ENCODE measurements at places on chromosomes 6 and 20.

GRCh38 chr6:163533443-163533842 lies 118.9 kb downstream of the QKI start:
- peaks cover 19% of the 10 kb centered on the region for H3K36me3 ChIP-seq
- H3K27ac ChIP-seq: peak overlapping the region; percentile 15
- H3K4me3 ChIP-seq: no peak overlapping the region
- H3K27me3 ChIP-seq: no peaks in the 10 kb centered on the region

GRCh38 chr6:147122823-147123222 lies 81.4 kb upstream of the STXBP5 start:
- H3K27me3 ChIP-seq: no peaks in the 10 kb centered on the region
- DNase-seq: no peak

GRCh38 chr6:28349892-28350737 lies at the start of gene ZKSCAN3:
Gene ZKSCAN3, plus strand, starts transcription at chr6:28349947. Its CDS starts 9,640 bp downstream, at chr6:28359587.
- H3K4me3 ChIP-seq: peak within 1 kb of the TSS; percentile 98
- peaks cover 32% of the 10 kb centered on the region for H3K27me3 ChIP-seq
- H3K36me3 ChIP-seq: peaks cover 8% of the 10 kb centered on the region
- DNase-seq: peak; percentile 81

GRCh38 chr20:56989516-56989915 lies 276.9 kb downstream of the BMP7 start:
- no peak overlapping the region for H3K4me3 ChIP-seq
- no peak for DNase-seq
- no peak overlapping the region for H3K27ac ChIP-seq
- no peaks in the 10 kb centered on the region for H3K4me1 ChIP-seq

- H3K4me1 ChIP-seq: no peaks in the 10 kb centered on the region
- no peaks in the 10 kb centered on the region for H3K27me3 ChIP-seq
- H3K27ac ChIP-seq: no peak overlapping the region
- DNase-seq: no peak
- no peaks in the 10 kb centered on the region for H3K36me3 ChIP-seq
Observed at GRCh38 chr6:78693835-78694234, 173.5 kb upstream of the IRAK1BP1 start.

DNA sequence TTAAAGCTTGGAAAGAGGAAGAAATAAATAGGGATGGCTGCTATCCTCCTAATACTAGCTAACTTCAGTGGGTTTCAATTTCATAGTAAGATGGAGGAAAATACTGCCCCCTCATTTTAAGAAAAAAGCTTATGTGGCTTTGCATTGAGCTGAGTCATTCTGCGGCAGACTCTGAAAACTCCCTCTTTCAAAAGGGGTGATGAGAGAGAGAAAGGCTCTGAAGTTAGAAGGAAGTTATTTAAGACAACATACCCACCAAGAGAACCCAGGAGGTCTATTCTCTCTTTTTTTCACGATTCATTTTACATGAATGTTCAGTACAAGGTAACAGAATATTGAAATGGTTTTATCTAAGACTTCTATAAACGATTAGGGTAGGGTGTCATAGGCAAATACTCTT lies 4.5 kb downstream of the PRDM13 start:
- H3K36me3 ChIP-seq: no peaks in the 10 kb centered on the region
- H3K27me3 ChIP-seq: peaks cover 92% of the 10 kb centered on the region
- DNase-seq: no peak

- H3K27me3 ChIP-seq: peaks cover 13% of the 10 kb centered on the region
- H3K4me1 ChIP-seq: no peaks in the 10 kb centered on the region
- H3K27ac ChIP-seq: no peak overlapping the region
- H3K36me3 ChIP-seq: no peaks in the 10 kb centered on the region
Observed at GRCh38 chr6:75220357-75220756, 14.5 kb upstream of the COL12A1 start.

GRCh38 chr6:19210849-19211590 lies 626.1 kb upstream of the ID4 start:
- H3K4me1 ChIP-seq: no peaks in the 10 kb centered on the region
- H3K4me3 ChIP-seq: no peak overlapping the region
- DNase-seq: no peak
- no peaks in the 10 kb centered on the region for H3K27me3 ChIP-seq
- no peaks in the 10 kb centered on the region for H3K36me3 ChIP-seq

- no peak overlapping the region for H3K4me3 ChIP-seq
- peaks cover 19% of the 10 kb centered on the region for H3K36me3 ChIP-seq
- peak overlapping the region; percentile 41 for H3K27ac ChIP-seq
- no peak for DNase-seq
- H3K27me3 ChIP-seq: no peaks in the 10 kb centered on the region
Observed at GRCh38 chr6:22024973-22025467, 271.8 kb downstream of the PRL start.

GRCh38 chr6:18412644-18413043 lies 25.5 kb downstream of the RNF144B start:
- H3K36me3 ChIP-seq: peaks cover 7% of the 10 kb centered on the region
- H3K4me3 ChIP-seq: no peak overlapping the region
- no peaks in the 10 kb centered on the region for H3K27me3 ChIP-seq
- H3K27ac ChIP-seq: no peak overlapping the region

DNA sequence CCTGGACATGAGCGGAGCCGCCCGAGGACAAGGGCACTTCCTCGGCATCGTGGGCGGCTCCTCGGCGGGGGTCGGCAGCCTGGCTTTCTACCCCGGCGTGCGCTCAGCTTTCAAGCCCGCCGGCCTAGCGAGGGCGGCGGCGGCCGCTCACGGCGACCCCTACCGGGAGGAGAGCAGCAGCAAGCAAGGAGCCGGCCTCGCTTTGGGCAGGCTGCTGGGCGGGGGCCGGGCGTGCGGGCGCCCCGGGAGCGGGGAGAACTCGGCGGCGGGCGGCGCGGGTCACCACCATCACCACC lies 6.7 kb downstream of the PRDM13 start:
- DNase-seq: no peak
- H3K27me3 ChIP-seq: peaks cover 92% of the 10 kb centered on the region
- no peak overlapping the region for H3K27ac ChIP-seq
- H3K36me3 ChIP-seq: no peaks in the 10 kb centered on the region
- peak overlapping the region; percentile 59 for H3K4me3 ChIP-seq
- H3K4me1 ChIP-seq: no peaks in the 10 kb centered on the region

DNA sequence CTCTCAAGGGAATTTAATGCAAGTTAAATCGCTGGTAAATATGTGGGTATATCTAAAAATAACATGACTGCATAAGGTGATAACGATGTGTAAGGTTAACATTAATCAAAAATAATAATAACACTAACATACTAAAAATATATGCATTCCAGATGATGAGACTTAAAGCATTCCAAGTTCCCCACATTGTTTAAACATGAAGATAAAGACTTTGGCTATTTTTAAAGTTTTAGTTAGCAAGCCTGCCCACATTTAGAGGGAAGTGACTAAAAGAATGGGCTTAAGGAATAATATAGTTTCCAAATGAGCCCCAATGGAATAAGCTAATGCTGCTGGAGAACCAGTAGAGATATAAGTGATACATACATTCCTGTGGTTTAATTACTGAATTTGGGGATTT lies 941.3 kb downstream of the TBC1D32 start:
- no peaks in the 10 kb centered on the region for H3K4me1 ChIP-seq
- H3K27me3 ChIP-seq: peaks cover 3% of the 10 kb centered on the region
- H3K27ac ChIP-seq: no peak overlapping the region
- H3K36me3 ChIP-seq: no peaks in the 10 kb centered on the region

DNA sequence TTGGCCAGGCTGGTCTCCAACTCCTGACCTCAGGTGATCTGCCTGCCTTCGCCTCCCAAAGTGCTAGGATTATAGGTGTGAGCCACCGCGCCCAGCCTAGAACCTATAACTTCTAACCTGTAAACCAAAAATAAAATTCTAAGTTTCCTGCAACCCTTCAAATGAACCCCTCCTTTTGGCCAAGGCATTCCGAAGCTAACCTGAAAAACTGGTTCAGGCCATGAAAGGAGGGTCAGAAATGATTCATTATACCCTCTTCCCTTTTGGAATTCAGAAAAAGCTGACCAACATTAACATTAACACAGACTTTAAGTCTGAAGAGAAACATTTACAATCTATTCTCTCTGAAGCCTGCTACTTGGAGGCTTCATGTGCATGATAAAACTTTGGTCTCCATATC lies 165.1 kb downstream of the TINAG start:
- DNase-seq: no peak
- peaks cover 5% of the 10 kb centered on the region for H3K4me1 ChIP-seq
- H3K4me3 ChIP-seq: peak overlapping the region; percentile 47
- no peaks in the 10 kb centered on the region for H3K36me3 ChIP-seq
- peak overlapping the region; percentile 92 for H3K27ac ChIP-seq
- no peaks in the 10 kb centered on the region for H3K27me3 ChIP-seq

DNA sequence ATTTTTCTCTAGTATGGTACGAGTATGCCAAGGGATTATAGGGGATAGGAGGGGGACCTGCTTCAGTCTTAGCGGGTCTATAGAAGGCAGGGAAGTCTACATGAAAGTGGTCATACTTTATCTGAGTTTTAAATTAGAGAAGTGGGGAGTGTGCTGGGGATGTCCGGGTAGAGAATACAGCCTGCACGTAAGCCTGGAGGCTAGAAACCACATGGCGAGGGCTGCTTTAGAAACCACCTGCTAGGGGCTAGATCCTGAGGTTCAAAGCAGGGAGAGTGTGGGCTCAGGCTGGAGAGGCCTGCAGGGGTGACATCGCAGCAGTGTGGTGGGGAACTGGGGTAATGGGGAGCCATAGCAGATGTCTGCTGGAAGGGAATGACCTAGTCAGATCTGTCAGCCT lies 85.2 kb downstream of the VEGFA start:
- H3K27me3 ChIP-seq: no peaks in the 10 kb centered on the region
- no peak overlapping the region for H3K4me3 ChIP-seq
- no peak overlapping the region for H3K27ac ChIP-seq
- DNase-seq: no peak
- peaks cover 31% of the 10 kb centered on the region for H3K4me1 ChIP-seq

DNA sequence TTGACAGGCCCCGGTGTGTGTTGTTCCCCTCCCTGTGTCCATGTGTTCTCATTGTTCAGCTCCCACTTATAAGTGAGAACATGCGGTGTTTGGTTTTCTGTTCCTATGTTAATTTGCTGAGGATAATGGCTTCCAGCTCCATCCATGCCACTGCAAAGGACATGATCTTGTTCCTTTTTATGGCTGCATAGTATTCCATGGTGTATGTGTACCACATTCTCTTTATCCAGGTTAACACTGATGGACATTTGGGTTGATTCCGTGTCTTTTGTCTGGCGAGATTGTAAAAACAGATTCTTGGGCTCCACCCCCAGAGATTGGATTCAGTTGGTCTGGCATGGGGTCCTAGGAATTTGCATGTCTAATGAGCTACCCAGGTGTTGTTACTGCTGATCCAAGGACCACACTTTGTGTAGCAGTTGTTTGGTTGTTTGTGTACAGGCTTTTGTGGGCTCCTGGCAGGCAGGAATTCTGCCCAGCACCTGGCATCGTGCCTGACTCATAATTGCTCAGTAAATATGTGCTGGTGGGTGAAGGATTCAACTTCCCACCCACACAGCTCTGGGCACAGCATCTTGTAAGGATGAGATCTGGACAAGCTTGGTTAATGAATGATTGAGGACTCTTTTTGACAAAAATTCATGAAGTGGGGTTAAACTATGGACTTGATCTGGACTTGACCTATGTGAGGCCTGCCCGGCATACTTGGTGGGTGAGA lies 5.2 kb downstream of the TOX2 start:
- H3K4me1 ChIP-seq: peaks cover 10% of the 10 kb centered on the region
- no peak overlapping the region for H3K27ac ChIP-seq
- H3K27me3 ChIP-seq: peaks cover 91% of the 10 kb centered on the region
- no peaks in the 10 kb centered on the region for H3K36me3 ChIP-seq

DNA sequence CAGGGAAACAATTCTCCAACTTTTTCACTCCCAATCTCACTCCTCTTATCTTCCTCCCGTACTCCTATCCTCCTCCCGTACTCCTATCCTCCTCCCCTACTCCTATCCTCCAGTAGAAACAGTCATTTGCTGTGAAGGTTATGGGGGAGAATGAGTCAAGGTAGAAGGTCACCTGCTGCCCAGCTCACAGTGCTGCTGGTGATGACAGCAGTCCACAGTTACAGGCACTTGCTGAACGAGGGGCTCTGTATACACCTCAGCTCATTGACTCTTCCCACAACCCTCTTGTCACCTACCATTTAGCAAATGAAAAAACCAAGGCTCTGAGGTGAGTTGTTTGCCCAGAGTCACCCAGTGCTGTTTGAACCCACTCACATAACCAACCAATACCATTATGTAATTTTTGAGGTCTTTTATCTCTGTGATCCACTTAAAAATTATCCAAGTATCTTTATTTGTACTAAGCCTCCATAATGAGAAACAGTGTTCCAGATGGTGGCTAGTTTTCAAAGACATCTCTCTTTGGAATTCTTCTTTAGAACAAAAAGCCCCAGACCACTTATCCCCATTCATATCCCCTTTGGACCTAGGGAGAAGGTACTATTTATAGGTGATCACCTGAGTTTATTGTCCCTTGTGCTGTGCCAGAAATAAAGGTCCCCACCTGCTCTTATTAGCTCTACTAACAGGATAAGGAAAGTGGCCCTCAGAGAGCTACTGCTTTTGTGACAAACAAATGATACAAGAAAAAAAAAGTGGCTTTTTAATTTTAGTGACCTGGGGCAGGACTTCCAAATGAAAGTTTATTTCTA lies 53.2 kb downstream of the PTPN1 start:
- H3K36me3 ChIP-seq: peaks cover 31% of the 10 kb centered on the region
- no peak for DNase-seq
- peak overlapping the region; percentile 83 for H3K27ac ChIP-seq

DNA sequence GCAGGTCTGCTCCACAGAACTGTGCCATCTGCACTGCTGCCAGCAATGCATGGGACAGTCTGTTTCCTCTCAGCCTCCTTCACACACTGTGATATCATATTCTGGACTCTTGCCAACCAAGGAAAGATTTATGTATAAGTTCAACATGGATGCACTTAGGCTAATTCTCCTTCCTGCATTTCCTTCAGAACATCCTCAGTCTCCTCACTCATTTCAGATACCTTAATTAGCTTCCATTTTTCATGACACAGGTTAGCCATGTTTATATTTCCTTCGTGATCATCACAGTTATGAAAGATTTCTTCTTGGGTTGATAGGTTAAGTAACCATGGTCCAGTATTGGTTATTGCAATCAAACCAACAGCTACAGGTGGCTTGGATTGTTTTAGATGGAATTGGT lies 46.4 kb upstream of the DDR1 start:
- no peaks in the 10 kb centered on the region for H3K27me3 ChIP-seq
- H3K4me3 ChIP-seq: no peak overlapping the region
- no peak overlapping the region for H3K27ac ChIP-seq
- no peak for DNase-seq
- H3K4me1 ChIP-seq: peaks cover 41% of the 10 kb centered on the region
